Colonic mucosa (tissue), 4 donors: ENCODE measurements at places on chromosomes 1 and 21.

DNA sequence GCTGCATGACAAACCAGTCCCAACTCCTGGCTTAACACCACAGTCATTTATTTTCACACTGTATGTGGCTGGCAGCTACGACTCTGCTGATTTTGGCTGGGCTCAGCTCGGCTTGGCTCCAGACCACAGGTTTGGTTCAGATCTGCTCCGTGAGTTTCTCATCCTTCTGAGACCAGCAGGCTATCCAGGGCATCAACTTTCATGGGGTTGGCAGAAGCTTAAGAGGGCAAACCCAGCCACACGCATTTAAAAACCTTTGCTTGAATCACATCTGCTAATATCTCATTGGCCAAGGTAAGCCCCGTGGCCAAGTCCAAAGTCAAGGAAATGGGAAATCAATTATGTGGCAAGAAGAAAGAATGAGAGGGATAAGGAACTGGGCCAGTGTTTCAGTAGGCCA is 574.2 kb downstream of the MATN1 start:
- no peak for DNase-seq

- no peak for DNase-seq
These were observed 232.9 kb upstream of the SGIP1 start for GRCh38 chr1:66300972-66301451.

GRCh38 chr1:202953392-202953791 is 4.7 kb downstream of the ADIPOR1 start:
- DNase-seq = no peak

- peak; percentile 57 for DNase-seq
These were observed 25.6 kb downstream of the AGMAT start for GRCh38 chr1:15559189-15559810.

DNA sequence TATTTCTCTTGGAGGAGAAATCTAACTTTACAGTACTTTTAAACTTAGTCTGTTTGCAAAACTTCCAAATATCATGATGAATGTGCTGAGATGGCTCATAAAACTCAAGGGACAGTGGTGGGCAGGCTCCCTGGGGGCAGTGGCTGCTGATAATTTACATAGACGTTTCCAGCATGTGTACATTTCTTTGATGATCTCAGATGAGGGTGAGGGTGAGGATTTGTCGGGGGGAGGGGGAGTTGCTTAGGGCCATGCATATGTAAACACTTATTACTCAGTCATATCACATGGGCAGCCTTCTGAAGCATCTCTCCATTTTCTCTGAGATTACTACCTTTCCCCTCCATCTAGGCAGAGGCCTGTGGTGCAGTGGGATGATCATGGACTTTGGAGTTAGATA is 152.9 kb upstream of the HMGB4 start:
- no peak for DNase-seq

- DNase-seq = no peak
These were observed 29.1 kb upstream of the PARP1 start for GRCh38 chr1:226436855-226437491.

GRCh38 chr1:64895500-64895899 is 70.8 kb downstream of the JAK1 start:
- DNase-seq = no peak

DNA sequence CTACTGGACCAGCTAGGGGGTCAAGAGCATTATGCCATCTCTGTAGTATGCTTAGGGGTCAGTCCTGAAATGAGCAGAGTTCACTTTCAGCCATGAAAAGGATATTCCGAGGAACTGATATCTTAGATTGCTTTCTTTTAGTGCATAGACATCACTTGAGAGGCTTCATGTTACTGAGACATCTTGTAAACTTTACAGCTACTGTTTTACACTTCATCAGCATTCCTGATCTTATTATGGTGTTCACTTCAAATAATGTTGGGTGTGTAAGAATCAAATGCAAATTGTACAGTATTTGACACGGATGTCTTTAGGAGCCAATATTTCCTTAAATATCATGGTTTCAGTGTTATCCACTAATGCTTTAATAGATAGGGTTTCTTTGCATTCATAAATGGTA is 22.4 kb upstream of the CLDN14 start:
- no peak for DNase-seq

GRCh38 chr1:28812669-28813468 is 899 bp downstream of the OPRD1 start:
- no peak for DNase-seq

GRCh38 chr1:1421147-1421906 is at the start of gene ANKRD65:
Gene ANKRD65 (minus strand): TSS chr1:1421276. CDS start chr1:1421005, 271 bp downstream.
- DNase-seq = no peak

- no peak for DNase-seq
These were observed 1.2 kb upstream of the RWDD3 start for GRCh38 chr1:95232646-95233318.

DNA sequence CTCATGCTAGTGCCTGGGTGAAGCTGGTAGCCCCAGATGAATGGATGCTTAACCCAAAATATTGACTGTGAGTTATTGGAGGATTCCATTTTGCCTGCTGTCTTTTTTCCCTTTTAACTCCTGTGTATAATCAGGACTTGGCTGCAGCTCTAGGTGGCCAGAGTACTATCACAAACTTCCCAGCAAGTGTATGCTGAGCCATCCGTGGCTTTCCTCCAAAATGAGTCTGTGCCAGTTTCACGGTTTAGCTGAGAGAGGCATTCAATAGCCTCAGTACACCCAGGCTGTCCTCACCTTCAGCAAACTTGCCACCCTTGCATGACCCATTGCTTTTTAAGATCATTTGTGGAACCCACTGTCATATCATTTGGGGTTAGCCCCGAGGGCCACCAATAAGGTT is 5.3 kb upstream of the DPT start:
- no peak for DNase-seq

DNA sequence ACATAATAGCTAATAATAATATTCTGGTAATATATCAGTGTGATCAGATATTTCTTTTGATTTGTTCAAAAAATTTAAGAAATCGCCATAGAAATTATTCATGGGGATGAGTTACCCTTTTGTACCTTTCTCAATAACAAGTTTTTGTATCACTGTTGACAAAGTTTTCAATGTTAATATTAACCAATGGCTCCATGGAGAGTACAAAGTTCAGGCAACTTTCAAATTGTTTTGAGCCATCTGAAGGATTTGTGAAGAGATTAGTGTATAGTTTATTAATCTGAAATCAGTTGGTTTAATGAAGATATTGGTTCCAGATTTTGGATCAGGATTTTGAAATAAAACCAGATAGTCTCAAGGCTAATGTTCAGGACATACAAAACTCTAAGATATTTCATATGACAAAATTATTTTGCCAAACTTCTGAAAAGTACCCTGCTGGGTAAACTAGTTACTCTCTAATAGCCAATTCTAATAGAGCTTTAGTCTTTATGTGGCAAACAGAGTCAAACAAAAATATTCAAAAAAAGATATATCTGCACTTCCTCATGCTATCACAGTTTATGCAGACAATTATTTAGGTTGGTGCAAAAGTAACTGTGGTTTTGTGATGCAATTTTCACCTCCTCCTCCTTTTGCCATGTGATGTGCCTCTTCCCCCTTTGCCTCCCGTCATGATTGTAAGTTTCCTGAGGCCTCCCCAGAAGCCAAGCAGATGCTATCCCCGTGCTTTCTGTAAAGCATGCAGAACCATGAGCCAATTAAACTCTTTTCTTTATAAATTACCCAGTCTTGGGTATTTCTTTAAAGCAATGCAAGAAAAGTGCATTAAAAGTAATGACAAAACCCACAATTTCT is 1105.0 kb downstream of the PLA2G4A start:
- DNase-seq = no peak

DNA sequence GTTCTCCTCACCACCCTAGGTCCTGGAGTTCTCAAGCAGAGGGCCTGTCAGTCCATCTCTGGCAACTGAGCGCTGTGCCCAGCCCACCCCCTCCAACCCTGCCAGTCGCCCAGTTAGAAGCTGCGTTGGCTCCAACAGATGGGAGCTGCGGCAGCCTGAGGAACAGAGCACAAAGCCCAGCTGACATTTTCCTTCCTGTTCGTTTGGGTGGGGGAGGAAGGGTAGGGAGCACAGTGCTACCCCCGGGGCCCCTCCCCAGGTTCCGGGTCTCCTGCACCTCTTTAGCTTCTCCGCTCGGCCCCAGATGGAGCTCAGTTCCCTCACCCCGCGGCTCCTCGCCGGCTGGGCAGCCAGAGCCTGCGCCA is 1.4 kb downstream of the LRRN2 start:
- DNase-seq = no peak

DNA sequence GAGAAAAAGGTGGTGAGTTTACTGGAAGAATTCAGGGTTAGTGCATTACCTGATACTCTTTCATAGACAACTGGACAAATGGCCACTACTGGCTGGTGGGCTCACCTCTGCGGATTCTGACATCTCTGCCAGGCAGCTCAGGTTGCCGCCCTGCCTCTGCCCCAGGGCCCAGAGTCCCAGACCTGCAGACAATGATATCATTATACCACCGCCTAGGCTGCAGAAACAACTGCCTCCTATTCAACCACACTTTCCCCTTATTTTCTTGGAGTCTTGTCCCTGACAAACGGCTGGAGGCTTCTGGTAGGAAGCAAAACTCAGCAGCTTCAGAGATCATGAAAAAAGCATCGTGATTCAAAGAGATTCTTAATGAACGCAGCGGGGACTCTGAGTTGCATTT is 37.0 kb downstream of the IRF2BP2 start:
- DNase-seq = no peak

- DNase-seq = no peak
These were observed 1.1 kb upstream of the TMEM9 start for GRCh38 chr1:201155354-201155753.

DNA sequence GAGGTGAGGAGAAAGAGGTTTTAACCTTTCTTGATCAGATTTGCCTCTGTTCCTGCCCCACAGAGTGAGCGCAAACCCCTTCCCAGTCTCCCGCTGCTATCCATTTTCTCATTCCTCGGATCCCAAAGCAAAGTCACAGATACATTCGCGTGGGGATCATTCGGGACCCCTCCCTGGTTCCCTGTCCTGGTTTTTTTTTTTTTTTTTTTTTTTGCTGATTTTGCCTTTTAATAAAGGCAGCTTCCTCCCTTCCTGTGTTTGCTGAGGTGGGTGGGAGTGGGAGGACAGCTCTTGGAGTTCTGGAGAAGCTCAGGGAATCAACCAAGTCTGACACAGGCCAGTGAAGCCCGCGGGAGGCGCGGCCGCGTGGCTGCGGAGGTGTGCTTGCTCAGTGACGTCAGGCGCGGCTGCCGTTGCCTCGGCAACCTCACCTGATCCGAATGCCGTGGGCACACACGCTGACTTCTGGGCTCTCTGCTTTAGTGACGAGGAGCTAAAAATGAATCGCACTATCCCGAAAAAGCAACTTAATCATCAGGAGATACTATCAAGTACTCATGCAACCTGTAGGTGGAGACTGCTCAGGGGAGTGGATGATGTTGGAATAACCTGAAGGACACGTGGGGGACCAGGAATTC is 106.4 kb downstream of the TBX19 start:
- DNase-seq = peak; percentile 54

GRCh38 chr1:95168028-95168427 is 50.9 kb downstream of the TLCD4 start:
- no peak for DNase-seq

- no peak for DNase-seq
These were observed 151.0 kb upstream of the C1orf87 start for GRCh38 chr1:60224523-60224922.

DNA sequence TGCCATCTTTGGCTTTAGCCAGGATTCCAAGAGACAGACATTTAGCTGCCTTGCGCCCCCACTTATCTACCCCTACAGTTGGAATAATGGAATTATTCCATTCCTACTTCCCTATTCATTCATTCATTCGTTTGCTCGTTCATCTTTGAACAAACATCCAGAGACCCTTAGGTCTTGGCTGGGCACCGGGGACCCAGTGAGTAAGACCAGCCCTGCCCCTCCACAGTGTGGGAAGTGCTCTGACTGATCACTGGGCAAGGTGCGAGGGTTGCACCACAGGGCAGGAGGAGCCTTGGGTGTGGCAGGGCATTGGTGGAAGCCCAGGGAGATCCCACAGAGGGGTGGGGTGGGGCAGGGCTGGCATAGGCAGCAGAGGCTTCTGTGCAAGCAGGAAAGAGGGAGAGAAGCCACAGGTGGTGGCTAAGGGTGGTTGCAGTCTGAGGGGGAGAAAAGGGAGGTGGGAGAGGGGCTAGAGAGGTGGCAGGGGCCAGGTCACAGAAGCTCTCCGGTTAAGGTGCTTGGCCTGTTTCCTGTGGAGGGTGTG is 35.0 kb upstream of the TMEM61 start:
- peak; percentile 94 for DNase-seq

GRCh38 chr1:184803180-184803492 is 48.5 kb upstream of the EDEM3 start:
- DNase-seq = no peak

DNA sequence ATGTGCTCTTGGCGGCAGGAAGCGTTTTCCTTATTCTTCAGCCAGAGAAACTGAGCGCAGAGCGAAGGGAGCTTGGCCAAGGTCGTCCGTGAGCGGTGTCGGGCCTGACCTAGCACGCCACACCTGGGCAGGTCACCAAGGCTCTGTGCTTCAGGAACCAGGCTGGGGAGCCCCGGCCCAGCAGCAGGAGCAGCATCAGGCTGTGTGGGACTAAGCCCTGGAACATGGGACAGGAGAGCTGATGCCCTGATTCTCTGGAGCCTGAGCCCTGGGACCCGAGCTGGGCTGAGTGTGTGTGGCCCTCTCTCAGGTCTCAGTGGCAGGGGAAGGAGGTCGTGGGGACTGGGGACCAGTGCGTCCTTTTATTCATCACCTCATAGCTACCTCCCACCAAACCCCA is 65.2 kb upstream of the ABCG1 start:
- DNase-seq = no peak

- DNase-seq = no peak
These were observed 22.1 kb upstream of the GBP2 start for GRCh38 chr1:89147678-89148658.

- DNase-seq = no peak
These were observed 61.4 kb downstream of the TMEM200B start for GRCh38 chr1:29062157-29062942.

- no peak for DNase-seq
These were observed 79.7 kb downstream of the TBX19 start for GRCh38 chr1:168360151-168361021.

- peak; percentile 30 for DNase-seq
These were observed 8.6 kb downstream of the CLDN14 start for GRCh38 chr21:36471254-36471723.

DNA sequence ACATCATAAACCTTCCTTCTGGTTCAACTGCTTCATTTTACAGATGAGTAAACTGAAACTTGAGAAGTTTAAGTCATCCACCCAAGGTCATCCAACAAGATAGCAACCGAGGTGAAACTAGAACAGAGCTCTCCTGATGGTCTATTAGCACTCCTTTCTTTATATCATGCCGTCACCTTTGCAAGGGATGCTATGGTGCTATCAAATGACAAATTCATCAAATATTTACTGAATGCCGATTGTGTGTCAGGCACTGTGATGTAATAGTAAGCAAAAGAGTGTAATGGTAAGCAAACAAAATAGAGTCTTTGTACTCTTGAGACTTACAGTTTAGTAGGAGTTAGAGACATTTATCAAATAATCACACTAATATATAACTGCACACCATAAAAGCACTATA is 14.0 kb upstream of the SGIP1 start:
- no peak for DNase-seq

- peak; percentile 14 for DNase-seq
These were observed 25.7 kb downstream of the CRYAA start for GRCh38 chr21:43194303-43195120.

- peak; percentile 81 for DNase-seq
These were observed 13.2 kb upstream of the HMGCL start for GRCh38 chr1:23838401-23838866.

- no peak for DNase-seq
These were observed 200.6 kb downstream of the PTGER3 start for GRCh38 chr1:70847013-70847412.

GRCh38 chr1:16032388-16033102 is 10.7 kb downstream of the CLCNKA start:
- peak; percentile 83 for DNase-seq
